ENCODE measurements at places on chromosomes 2 and 18.

- no peak for DNase-seq
Measured at GRCh38 chr2:229562472-229563127, 151.8 kb downstream of the DNER start.

DNA sequence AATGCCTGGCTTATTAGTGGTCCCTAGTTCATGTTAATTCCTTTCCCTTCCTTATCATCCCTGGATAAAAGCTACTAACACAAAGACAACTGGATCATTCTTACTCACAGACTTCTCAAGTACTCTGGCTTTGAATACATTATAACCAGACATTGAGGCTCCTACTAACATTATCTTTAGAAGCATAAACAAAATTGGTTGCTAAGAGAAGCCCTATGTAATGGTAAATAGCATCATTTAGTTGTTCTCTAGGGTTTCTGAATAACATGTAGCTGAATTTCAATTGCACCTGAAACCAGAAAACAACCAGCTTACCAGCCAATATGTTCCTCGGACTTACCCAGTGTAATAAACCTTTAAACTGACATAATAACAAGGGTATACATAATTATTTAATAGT, 114.1 kb upstream of the NCKAP5 start:
- DNase-seq, result no peak

DNA sequence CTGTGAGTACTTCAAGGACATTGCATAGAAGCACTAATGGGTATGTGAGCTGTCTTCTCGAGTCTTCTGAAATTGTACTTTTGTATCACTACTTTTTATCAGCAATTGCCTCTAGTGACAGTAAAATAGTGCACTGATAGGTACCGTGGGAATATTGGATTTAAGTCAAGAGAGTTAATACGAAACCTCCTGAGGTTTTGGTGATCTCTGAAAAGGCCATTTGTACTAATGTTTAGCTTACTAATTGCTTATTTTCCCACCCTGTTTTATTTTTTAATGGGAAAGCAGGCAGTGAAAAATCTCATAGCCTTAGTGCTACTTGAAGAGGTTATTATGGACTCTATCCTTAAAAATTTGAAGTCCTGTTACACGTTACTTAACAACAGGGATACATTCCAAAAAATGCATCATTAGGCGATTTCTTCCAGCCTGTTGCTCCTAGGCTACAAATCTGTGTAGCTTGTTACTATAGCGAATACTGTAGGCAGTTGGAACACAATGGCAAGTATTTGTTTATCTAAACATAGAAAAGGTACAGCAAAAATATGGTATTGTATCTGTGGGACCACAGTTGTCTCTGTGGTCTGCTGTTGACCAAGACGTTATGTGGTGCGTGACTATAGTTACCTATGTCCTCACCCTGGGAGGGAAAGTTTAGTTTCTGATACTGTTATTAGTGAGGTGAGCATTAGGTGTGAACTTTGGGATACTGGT, 65.9 kb downstream of the CAB39 start:
- no peak for DNase-seq

GRCh38 chr2:38907743-38908562, 18.3 kb downstream of the ARHGEF33 start:
- DNase-seq, result no peak

DNA sequence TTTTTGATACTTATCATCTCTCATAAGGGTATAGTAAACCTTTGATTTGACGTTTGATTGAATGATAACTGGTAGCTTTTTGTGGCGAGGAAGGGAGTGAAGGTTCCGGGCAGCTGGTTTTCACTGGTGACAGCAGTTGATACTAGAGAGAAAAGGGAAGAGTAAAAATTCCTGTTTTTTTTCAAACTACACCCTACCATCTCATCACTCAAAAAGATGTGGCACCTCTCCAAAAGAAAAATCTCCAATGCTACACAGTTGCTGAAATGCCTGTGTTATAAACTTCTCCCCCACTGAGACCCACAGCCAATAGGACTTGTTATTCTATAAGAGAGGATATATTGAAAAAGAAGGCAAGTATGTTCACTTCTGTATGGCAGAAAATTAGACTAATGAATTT, 154.0 kb downstream of the MAIP1 start:
- DNase-seq, result no peak

GRCh38 chr2:240324312-240325015, 111.0 kb upstream of the GPC1 start:
- no peak for DNase-seq

DNA sequence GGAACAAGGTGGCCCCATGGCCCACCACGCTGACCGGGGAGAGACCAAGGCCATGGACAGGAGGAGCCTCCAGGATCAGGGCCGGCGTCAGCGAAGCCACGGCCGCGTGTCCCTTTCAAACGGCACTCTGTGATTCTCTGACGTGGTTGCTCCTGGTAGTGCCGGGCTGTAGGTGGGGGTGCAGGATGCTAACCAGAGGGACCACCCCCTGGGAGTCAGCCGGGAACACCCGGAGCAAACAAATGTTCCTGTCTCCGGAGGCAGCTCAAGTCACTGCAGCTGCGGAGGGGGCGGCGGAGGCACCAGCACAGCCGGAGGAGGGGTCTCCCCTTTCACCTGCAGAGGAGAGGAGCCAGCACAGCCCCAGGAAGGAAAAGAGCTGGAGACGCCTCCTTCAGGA, 750.6 kb upstream of the SALL3 start:
- no peak for DNase-seq

DNA sequence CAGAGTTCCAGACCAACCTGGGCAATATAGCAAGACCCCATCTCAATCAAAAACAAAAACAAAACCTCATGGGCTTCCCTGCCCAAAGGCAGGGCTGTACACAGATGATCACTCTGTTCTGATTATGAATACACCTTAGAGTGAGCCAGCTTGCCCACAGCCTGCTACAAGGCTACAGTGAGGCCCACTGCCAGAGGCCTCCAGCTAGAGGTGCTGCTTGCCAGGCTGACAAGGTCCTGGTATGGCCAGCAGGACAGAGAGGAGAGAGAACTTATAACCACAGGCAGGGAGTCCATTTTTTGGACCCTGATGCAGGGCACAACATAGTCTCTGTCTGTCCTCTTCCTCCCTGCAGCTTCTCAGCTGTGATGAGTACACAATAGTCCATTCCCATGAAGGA, 41.5 kb downstream of the KANSL3 start:
- DNase-seq, result no peak

- DNase-seq, result no peak
Measured at GRCh38 chr18:658947-659533, 1.6 kb downstream of the TYMS start.

DNA sequence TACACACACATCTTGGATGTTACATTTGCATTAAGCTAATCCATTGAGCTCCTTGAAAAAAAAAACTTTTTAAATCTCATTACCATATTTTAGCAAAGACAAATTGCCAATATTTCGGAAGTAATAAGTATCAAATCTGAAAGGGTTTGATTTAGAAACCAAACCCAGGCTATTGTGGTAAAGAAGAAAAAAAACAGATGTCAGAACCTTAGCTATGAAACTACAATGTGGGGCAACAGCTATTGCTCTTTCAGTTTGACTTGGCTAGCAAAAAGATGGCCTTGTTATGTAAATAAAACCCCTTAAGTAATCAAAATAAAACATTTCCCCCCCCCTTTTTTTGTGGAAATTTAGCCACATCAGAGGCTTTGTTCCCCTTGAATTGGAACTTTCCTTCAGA, 41.2 kb upstream of the REG3A start:
- no peak for DNase-seq

GRCh38 chr2:239660390-239661230, 259.8 kb upstream of the HDAC4 start:
- no peak for DNase-seq

DNA sequence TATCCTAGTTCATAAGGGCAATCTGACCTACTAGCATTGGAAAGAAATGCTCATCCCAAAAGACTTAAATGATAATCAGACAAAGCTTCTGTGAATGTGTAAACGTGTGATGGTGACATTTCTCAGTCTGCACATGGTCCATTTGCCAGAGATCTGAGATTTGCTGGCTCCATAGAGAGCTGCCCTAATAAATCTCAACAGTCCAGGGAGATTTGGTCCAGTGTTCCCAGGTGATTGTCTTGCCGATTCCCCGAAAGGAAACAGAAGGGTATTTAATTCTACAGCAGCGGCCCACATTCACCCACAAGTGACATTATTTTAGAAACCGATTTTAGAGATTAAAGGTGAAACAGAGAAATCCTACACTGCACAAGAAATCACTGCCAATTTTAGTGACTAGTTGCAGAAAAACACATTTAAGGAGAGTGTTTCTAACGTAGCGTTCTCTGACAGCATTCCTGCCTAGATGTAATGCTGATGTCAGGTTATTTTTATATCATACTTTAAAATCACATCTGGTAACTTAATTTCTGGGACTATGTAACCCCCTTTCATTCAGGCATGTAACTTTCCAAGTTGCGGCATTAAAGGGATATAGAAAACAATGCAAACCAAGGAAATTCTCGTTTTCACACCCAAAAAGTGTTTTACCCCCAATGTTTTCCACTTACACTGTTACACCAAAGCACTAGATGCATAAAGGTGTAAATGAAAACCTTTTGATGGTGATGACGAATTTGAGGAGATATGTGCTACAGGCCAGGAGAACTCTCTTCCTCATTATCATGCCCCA, 231.9 kb upstream of the FN1 start:
- no peak for DNase-seq

GRCh38 chr18:77191071-77191751, 58.4 kb upstream of the GALR1 start:
- DNase-seq, result no peak

DNA sequence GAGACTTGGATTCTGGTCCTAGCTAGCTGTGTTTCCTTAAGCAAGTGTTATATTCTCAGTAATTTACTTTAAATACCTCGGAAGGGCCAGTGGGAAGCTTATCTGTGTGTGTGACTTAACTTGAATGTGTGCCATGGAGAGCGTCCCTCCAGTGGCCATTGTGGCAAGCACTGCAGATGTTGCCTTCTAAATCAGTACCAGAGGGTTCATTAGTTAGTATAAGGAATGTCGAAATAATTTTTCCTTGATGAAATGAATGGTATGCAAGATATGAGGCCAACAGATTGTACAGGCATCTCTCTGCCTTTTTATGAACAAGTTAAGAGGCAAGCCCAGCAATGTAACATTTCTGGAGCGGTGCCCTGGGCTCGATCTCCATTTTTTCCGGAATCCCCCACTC, 52.0 kb downstream of the FBXO36 start:
- no peak for DNase-seq

- DNase-seq, result no peak
Measured at GRCh38 chr2:211923019-211923418, 615.6 kb downstream of the ERBB4 start.

GRCh38 chr2:39608686-39609441, 56.9 kb upstream of the TMEM178A start:
- no peak for DNase-seq

GRCh38 chr2:105090091-105090490, 52.2 kb downstream of the MRPS9 start:
- DNase-seq, result no peak

GRCh38 chr2:75561566-75562512, 1.1 kb upstream of the EVA1A start:
- DNase-seq, result no peak

DNA sequence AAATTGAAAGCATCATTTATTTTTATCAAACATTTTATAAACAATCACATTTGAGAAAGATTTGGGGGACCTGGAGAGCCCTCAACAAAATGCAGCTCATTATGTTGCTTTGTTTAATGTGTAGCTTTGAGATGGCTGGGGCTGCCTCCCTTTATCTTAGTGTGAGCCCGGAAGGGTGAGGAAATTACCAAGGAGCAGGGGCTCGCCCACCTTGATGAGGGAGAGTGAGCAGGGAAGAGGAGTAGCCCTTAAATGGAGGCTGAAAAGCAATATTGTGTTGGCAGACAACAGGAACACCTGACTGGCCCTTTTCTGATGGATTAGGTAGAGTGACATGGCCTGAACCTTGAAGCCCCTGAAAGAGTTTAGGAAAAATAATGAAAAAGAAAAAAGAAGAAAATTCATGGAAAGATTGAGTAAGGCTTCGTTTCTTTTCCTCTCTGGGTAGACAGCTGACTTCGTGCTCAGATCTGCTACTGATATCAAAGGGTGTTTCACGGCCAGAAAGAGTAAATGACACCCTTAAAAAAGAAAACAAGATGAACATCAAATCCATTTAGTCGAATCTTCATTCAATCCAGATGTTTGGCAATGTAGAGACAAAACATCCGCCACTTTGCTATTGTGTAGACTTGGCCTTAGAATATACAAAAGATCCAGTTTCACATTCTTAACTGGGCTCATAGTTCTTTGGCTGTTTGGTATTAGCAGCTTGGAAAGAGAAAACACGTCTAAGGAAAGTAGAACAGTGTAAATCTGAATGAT, 206.5 kb upstream of the TCF4 start:
- no peak for DNase-seq

GRCh38 chr2:213002383-213002782, 149.0 kb downstream of the IKZF2 start:
- DNase-seq, result no peak

GRCh38 chr2:180707884-180708205, 272.6 kb upstream of the UBE2E3 start:
- peak; percentile 5 for DNase-seq

- no peak for DNase-seq
Measured at GRCh38 chr18:58057291-58057965, 13.4 kb downstream of the NEDD4L start.

- no peak for DNase-seq
Measured at GRCh38 chr2:189783451-189783926, 650 bp downstream of the ORMDL1 start.

DNA sequence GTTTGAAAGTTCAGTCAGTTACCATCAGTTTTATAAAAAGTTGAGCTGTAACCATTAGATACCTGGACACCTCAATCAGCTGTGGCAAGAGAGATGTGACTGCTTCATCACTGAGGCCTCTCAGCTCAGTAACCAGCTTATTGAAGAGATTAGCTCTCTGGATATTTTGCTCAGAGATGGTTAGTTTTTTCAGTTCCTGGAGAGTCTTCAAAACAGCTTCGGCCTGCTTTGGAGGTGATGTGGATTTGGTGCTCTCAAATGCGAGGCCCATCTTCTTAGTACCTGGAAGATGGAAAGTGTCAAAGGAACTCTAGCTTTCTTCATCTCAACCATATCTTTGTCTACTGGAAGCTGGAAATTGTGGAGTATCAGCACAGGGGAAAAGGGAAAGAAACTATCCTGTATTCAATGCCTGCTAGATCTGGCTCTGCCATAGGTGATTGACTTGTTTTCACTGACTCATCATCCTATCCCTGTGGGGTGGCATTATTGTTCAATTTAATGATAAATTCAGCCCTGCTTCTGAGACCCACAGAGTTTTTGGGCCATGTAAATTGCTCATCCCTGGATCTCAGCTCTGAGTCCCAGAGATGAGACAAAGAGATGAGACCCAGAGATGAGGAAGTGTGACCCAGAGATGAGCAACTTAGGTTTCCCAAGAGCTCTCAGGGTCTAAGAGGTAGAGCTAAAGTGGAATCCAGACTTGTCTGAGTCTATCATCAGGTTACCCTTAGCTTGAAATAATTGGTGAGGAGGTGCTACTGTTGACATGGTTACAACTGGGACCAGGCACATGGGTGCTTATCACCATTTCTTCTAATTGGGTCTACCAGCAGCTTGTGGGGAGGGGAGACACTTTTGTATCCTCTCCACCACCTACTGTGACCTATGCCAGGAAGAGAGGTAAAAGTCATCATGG, 10.4 kb downstream of the APOB start:
- DNase-seq, result no peak

- DNase-seq, result no peak
Measured at GRCh38 chr2:36330473-36331395, 24.8 kb upstream of the CRIM1 start.
